Stimulated activated CD4-positive, alpha-beta T cell treated with anti-CD3 and anti-CD28 coated beads, Interleukin-1b, Interleukin-23, amount 100 ng/mL, for 1 hour (primary cell): ENCODE measurements at places on chromosomes 12 and 14.

- no peak for DNase-seq
These were observed 77.2 kb upstream of the DYNC1H1 start for GRCh38 chr14:101887219-101887618.

DNA sequence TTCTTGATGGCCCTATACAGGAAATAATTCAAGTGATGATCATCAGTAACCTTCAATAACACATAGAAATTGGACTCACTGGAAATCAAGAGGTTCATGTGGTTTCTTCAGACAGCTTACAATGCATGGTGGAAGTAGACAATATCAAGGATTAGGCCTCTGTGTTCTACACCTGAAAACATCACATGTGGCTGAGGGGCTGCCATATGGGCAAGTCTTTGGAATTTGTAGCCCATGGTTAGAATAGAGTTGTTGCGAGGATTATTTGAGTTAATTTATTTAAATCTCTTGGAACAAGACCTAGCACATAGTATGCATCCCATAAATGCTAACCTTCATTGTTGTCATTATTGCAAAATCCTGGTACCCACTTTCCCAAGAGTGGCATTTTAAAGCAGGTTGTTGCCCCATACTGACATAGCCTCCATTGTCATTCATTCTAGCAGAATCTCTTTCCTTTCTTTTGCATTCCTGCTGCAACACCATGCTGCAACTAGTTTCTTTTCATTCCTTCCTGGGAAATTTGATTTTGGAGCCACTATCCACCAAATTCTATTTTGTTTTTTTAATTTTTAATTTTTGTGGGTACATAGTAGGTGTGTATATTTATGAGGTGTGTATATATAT is 352.7 kb upstream of the NAV3 start:
- no peak for DNase-seq

GRCh38 chr12:27970401-27971120 is 2.0 kb downstream of the PTHLH start:
- DNase-seq, result no peak

- DNase-seq, result no peak
These were observed 768.1 kb upstream of the TBX3 start for GRCh38 chr12:115451780-115452736.

- no peak for DNase-seq
These were observed 153.5 kb upstream of the MAX start for GRCh38 chr14:65255583-65256461.

DNA sequence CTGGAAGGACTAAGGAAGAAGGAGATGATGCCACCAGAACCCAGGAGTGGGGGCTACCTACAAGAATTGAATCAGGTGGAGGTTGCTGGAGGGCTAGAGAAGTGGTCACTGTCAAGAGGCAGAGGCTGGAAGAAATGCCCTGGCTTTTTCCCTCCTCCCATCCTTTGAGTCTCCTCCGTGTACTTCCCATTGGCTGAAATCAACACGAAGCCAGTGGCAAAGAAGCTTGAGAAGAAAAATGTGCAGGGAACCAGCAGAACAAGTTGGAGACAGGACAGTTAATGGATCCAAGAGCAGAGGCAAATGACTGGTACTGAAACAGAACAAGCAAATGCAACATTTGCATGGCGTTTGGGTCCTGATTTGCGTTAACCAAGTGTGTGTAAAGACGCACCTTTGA is 9.1 kb upstream of the FBLN5 start:
- DNase-seq, result no peak
